ENCODE measurements at places on chromosomes 7 and 10.
A peak's percentile ranks its signal among the peaks of the same experiment; 100 is the strongest.

DNA sequence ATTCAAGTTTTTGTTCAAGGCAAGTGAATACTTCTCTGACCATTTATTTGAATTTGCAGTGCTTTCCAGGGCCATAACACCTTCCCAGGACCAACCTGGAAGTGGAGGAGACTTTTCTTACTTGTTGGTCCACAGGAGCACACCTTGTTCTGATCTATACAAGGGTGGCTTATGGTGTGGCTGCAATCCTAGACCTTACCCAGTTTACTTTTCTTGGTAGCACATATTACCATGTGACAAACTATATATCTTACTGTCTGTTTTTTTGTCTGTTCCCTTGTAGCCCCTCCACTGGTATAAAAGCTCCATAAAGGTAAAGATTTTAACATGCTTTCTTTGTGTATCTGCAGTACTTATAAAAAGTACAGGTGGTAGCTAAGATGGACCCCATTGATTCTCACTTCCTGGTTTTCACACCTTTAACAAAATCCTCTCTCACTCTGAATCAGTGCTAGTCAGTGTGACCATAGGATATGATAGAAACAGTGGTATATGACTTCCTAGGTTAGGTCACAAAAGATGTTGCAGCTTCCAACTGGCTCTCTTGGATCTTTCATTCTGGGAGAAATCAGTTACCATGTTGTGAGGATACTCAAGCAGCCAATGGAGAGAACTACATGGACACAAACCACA lies 5.6 kb upstream of the ASB4 start:
- peak; percentile 20 for DNase-seq

DNA sequence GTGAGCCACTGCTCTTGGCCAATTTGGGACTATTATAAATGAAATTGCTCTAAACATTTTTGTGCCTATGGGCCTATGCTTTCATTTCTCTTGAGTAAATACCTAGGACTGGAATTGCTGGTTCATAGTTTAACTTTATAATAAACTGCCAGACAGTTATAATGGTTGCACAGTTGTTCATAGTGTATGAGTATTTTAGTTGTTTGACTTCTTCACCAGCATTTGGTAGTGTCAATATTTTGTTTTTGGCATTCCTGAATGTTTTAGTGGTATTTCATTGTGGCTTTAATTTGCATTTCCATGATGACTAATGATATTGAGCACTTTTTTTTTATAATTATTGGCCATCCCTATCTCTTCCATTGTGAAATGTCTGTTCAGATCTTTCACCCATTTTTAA lies 29.5 kb downstream of the PLEKHA8 start:
- no peak for DNase-seq

GRCh38 chr7:111232249-111233084 lies 141.5 kb downstream of the LRRN3 start:
- DNase-seq, result peak; percentile 57

DNA sequence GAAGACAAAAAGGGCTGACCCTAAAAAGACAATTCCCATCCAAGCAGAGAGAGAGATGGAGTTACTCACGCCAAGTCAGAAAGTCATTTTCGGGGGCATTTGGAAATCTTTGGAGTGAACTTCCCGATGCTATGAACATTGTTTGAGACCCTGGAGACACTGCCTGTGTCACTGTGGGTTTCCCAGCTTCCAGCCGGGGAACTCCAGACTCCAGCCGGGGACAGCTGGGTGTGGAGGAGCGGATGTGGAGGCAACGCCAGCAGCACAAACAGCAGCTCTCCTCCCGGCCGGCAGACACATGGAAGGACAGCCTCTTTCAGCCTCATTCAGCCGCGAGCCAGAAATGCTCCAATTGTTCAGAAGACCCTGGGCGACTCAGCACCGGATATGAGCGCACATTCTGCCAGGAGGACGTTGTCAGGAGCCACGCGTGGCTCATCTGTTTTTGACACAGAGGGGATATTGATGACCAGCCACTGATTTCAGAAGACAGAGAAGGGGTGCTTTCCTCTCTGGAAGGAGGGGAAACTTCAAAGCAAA lies 97.6 kb downstream of the PRPF18 start:
- DNase-seq, result no peak

GRCh38 chr10:122273966-122274545 lies 3.0 kb downstream of the BTBD16 start:
- no peak for DNase-seq

- DNase-seq, result no peak
These were observed 59.8 kb upstream of the OPN4 start for GRCh38 chr10:86594535-86594934.

- no peak for DNase-seq
These were observed 87.9 kb downstream of the ZNF467 start for GRCh38 chr7:149685455-149685854.

- DNase-seq, result no peak
These were observed 7.7 kb downstream of the GHRHR start for GRCh38 chr7:30971440-30971839.

DNA sequence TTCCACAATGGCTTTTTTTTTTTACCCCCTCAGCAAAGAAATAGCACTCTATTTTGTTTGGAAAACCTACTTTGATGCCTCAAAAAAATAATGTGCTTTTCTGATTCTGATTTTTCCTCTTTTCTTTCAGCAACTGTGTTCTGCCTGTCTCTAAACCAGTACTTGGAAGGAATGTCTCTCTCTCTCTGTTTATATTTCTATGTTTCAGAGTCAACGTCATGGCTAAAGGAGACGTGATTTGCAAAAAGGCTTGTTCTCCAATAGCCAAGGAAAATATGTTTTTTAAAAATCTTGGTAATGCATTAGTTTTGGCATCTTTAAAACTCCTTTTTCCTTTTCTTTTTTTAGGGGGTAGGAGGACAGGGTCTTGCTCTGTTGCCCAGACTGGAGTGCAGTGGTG lies 56.0 kb upstream of the SDK1 start:
- DNase-seq, result no peak

GRCh38 chr10:75403939-75404814 lies 2.6 kb upstream of the ZNF503 start:
- DNase-seq, result no peak

GRCh38 chr10:122357685-122358084 lies 16.8 kb upstream of the PLEKHA1 start:
- no peak for DNase-seq

DNA sequence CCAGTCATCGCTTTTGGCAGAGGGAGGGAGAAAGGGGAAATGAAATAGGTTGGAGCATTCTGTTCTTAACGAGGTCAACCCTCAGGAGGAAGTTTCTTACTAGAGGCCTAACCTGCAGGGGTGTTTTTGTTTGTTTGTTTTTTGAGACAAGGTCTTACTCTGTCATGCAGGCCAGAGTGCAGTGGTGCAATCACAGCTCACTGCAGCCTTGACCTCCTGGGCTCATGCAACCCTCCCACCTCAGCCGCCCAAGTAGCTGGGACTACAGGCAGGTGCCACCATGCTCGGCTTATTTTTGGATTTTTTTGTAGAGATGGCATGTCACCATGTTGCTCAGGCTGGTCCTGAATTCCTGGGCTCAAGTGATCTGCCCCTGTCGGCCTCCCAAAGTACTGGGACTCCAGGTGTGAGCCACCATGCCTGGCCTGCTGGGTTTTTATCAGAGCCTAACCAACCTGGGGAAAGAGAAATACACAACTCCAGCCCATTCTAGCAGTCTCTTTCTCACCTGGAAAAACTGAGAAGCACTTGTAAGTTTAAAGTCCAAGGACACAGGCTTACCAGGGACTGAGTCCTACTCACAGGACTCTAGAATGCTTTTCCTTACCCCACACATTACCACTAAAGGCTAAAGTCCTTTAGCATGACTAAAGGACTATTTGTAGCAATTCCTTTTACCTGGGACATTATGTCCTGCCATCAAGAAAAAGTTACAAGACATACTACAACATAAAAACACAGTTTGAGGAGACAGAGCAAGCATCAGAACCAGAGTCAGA lies 101.0 kb upstream of the EGFR start:
- DNase-seq, result no peak

- DNase-seq, result no peak
These were observed 60.6 kb downstream of the C10orf143 start for GRCh38 chr10:130049987-130050386.

GRCh38 chr7:136654406-136654805 lies 214.0 kb upstream of the CHRM2 start:
- no peak for DNase-seq

GRCh38 chr7:14000247-14000646 lies 10.8 kb upstream of the ETV1 start:
- no peak for DNase-seq

- DNase-seq, result no peak
These were observed 87.8 kb upstream of the RHEB start for GRCh38 chr7:151607464-151607867.

DNA sequence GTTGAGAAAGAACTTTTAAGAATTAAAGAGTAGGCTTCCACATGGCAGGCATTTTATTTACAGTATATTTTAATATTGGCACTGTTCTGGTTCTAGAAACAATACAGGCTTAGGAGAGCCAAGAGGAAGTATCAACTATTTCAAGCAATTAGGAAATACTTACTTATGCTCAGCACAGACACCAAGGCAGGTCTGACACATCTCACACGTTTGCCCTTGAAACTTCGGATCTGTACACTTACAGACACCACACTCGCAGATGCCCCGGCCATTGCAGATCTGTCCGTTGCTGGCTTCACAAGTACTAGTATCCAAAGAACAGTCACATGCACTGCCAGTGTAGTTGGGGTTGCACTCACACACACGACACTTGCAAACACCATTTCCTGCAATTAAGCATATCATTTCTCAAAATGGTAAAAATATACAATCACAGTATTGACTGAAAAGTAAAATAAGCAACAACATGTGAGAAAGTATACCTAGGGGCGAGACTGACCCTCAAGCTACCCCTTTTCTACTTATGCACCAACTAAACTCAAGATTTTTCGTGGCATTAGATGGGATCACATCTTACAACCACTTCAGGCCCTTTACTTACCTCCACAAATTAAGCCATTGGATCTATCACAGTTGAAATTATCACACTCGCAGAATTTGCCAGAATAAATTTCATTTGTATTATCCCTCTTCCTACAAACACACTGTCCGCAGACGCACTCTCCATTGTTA lies 46.6 kb downstream of the ITGB1 start:
- DNase-seq, result no peak

DNA sequence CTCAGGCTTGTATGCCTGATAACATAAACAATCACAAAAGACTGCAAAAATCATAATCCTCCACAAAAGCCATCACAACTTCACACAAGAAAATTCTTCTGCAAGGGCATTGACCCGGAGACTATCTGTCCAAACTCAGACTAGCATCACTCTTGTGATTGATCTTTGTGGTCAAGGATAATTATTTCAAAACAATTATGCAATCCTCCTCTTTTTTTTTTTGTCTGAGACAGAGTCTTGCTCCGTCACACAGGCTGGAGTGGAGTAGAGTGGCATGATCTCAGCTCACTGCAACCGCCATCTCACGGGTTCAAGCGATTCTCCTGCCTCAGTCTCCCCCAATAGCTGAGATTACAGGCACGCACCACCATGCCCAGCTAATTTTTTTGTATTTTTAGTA lies 22.2 kb downstream of the CDNF start:
- DNase-seq, result no peak

Data from activated CD4-positive, alpha-beta T cell treated with anti-CD3 and anti-CD28 coated beads, Interleukin-2, amount 50 U/mL, for 16 hours (primary cell).